ENCODE measurements at places on chromosomes 2 and 18.

DNA sequence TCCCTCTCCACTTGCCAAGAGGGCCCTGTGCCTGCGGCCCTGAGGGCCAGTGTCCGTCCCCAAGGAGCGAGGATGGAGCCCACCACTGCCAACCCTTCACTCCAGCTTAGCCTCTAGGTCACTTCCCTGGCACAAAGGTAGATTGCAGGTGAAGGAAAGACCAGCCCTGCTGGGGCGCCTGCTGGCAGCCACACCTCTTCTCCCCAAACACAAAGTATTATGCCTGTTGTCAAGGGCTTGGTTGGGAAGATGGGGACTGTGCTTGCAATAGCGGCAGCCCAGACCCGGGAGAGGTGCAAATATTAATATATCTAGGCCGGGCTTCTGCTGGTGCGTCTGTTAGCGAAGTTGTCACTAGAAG, 7.7 kb downstream of the KCNF1 start:
- no peak for DNase-seq

DNA sequence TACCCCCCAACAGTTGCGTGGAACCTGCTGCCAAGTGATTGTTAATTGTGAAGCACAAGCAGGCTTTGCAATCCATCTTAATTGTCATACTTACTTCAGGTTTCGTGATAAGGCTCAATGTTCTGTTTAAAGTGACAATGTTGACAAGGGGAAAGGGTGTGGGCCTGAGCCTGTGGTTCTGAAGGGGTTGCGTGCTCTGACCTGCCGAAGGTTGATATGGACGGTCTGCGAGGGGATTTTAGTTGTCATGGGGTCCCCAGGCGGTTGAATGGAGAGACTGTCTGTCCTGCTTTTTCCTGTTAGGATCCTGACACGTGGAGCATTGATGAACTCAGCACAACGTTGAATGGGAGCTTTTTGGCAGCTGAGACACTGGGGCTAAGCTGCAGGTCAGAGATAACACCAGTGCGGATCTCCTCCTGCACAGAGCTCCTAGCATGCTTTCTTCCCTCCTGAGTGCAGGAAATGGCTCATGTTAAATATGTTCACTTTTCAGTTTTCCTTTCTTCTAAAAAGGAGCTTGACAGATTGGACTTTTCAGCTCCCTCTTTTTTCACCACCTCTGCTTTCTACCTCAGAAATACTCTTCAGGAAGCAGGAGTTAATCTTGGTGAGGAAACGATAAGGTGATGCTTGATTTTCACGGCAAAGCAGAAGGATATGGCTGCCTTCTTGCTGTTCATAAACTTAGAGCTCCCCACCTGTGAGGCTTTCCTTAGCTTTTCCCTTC, 62.9 kb upstream of the ZEB2 start:
- DNase-seq: no peak

DNA sequence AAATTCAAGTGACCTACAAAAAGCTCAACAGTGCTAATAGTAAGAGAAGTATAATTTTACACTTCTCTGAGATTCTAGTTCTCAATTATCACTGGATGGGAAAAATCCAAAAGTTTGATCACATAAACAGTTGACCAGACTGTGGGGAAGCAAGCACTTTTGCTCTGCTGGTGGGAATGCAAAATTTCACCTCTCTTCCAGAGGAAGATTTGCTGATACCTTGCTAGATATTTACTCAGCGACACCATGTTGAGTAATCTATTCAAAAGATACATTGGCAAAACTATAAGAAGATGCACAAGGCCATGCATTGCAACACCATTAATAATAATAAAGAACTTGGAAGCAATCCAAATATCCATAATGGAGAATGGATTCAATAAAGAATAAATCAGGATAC, 204.4 kb downstream of the MREG start:
- no peak for DNase-seq

DNA sequence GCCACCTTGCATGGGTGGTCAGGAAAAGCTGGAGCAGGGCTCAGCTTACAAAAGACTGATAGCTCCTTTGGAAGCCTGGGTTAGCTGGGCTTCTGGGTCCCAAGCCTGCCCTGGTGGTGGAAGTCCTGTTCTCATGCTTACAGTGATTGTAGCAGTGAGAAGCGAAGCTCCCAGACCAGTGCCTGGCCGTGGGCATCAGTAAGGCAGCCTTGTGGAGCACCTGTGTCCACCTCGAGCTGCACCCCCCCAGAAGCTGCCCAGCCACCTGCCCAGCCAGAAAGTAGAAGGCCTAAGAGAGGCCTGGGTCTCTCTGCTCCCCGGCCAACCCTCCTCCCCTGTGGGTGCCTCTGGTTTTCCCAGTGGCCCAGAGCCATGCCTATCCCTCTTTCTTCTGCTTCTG, 10.5 kb downstream of the GLI2 start:
- DNase-seq: no peak

GRCh38 chr2:181594322-181594721, 62.6 kb downstream of the CERKL start:
- no peak for DNase-seq

- no peak for DNase-seq
These were observed 338.7 kb downstream of the CPS1 start for GRCh38 chr2:210895132-210895531.

DNA sequence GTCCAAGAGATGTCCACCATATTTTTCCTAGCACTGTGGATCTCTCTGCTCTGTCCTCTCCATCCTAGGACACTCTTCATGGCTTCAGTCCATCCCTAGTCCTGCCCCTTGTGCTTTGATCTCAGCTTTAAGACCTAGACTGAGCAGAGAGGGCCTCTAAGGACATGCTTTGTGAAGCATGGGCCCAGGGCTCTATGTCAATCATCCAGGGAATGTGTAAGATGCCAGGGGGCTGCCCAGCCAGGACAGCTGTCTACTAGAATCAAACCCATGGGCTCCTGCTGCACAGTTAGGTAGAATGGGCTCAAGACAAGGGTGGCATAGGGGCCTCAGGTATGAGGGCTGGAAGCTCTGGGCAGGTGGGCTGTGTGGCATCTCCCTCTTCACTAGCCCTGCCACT, 24.9 kb downstream of the TET3 start:
- DNase-seq: no peak

DNA sequence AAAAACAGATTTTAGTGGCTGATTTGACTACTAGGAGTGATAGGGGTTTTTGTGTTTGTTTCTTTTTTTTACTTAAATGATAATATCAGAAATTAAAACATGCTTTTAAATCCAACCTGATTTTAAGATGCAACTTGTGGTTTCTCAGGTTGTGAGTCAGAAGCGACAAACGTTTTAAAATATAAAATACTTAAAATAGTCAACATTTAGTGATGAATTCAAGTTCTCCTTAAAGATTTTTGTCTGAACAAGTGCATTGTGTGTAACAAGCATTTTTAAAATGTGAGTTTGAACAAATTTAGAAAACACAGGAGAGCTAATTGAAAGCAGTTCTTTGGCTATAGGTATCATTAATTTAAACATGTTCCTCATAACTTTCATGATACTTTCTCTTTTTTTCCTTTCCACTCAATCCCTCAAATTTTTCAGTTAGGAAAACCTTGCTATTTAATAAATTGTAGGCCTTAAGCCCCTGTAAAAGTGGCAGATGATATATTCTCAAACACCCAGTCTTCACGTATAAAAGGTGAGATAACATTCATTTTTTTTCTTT, 3.6 kb downstream of the TBR1 start:
- no peak for DNase-seq

GRCh38 chr2:204401114-204401513, 144.2 kb upstream of the PARD3B start:
- DNase-seq: no peak

DNA sequence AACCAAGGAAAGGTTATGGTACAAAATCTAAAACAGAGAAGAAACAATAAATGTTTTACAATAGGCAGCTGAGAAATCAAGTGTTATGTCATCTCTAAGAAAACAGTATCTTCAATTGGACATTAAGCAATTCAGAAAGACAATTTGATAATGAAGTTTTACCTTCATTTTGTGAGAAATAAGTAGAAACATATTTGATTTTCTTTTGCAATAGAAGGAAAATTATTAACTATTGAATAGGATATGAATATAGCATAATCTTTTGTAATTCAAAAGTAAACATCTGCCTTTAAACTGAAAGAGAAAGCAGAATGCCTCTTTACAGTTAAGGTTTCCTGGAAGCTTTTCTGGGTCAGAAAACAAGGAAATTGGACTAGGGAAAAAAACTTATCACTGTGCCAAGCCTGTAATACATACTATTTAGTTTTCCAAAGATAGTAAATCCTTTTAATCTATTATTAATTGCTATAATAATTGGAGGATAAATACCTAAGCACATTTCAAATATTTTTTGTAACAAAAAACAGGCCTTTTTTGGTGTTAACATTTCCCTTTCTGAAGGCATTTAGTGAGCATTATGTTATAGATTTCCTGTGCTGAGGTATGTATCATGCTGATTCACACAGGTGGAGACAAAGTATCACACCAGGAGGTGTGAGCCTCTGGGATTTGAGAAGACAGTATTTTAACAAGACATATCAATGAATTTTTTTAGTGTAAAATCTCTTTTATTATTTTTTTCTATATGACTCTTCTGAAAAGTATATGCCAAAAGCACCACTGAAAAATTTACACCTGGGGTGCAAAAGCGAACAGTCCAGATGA, 947.0 kb upstream of the CDH2 start:
- DNase-seq: no peak

GRCh38 chr2:105682401-105682800, 62.3 kb upstream of the NCK2 start:
- no peak for DNase-seq

DNA sequence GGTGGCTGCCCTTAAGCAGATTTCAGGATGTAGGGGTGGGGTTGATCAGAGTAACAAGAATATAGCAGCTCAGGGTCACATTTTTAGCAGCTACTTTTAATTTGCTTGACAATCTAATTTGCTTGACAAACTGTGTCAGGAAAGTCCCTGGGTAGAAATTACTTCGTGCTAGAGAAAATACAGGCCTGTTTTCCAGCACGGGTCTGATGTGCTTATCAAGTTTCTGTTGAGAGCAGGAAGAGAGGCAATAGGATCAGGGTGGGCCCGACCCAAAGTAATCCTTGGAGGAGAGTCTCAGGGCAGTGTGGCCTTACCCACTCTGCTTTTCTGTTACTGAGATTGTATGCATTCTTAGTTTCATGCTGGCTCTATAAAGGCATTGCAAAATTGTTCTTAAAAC, 221.5 kb downstream of the TSN start:
- DNase-seq: peak; percentile 22

DNA sequence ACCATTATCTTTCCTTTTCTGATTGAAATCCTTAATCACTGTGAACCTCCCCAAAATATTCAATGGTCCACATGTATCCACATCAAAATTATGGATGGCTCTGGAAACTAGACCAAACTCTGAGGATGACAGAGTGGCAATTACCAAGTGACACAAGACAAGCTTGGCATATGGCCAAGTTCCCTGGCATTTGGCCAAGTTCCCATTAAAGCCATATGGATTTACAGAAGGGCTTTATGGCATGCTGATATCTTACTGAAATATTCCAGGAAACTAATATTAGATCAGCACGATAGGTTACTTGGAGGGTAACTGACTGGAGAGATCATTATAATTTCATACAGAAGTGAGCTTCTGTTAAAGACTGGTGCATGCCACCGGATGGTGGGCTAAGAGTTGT, 21.9 kb upstream of the CERS6 start:
- DNase-seq: no peak

DNA sequence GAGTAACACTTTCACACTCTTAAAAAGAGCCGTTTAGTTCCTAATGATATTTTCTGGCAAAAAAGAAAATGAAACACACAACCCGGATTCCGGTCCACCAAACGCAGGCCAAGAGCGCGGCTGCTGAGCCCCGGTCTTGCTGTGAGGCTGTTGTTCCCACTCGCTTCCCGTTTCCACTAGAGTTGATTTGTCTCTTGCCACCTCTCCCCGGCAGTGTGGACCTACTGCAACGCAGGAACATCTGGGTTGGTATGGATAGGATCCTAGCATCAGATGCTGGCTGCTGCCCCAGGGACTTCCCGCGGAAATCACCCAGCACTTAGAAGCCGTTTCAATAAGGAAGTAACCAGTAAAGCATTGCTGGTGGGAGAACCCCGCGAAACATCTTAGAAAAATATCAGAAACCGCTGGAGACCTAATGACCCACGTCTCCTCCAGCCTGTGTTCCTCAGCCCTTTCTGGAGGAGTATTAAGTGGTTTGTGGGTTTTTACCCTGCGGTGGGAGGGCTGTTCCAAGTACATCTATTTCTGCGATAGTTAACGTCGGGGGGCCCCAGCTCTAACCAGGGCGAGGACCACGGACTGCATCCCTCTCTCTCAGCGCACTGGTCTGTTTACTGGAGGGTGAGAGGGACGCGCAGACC, 939 bp downstream of the DOCK10 start:
- DNase-seq: no peak

DNA sequence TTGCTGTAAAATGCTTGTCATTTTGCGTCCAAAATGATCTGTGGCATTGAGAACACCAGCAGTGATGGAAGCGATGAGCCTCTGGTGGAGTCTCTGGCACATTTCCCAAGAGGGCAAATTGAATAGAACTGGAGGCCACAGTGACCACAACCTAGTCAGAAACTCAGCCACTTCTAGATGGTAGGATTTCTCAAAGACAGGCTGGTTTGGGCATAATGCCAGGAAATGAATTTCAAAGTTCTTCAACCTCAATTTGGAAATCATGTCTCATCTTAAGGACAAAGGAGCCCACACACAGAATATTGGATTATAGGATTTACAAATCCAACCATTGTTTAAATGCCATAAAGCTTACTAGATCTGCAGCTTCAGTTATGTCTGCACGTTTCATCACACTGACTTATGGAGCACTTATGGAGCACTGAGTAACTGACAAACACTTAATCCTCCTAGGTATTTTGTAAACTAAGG, 132.1 kb downstream of the COL6A3 start:
- DNase-seq: no peak

GRCh38 chr2:98607741-98608115, 584 bp downstream of the COA5 start:
- no peak for DNase-seq

GRCh38 chr18:50611529-50611941, 51.6 kb downstream of the MAPK4 start:
- no peak for DNase-seq

DNA sequence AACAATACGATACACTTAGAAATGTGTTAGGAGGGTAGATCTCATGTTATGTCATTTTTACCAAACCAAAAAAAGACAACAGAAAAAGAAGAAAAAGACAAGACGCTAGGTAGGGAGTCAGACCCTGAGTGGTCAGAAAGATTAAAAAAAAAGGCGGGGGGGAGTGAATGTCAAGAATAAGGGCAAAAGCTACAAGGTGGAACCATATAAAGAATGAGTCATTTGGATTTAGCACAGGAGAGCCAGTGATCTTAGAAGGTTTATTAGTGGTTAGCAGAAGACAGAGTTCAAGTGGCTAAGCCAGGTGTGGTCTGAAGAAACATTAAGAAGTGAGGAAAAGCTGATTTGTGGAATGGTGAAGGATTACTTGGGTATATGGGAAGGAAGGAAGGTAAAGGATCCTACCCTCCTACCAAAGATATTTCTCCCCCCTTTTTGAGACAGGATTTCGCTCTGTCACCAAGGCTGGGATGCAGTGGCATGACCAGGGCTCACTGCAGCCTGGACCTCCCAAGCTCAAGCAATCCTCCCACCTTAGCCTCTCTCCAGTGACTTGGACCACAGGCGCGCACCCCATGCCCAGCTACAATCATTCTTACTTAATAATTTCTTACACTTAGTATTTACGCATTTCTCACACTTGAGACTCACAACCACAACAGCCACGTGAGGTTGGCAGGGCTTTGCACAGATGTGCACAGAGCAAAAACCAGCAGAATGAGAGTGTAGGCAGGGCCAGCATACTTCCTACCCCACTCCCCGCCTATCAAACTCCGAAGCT, 2.6 kb downstream of the DSC2 start:
- no peak for DNase-seq
